ENCODE measurements at places on chromosomes 1 and 21. TPM values are rescaled to one million over a fixed set of nuclear protein-coding genes. Genes with fewer than 3 reads are reported as not detected.

The ASTN1 gene
- total RNA-seq = not detected

The ZNF683 gene
- total RNA-seq = not detected

The SLC9C2 gene
- total RNA-seq = not detected

The A3GALT2 gene
- not detected for total RNA-seq

The FAAH gene
- 5.9 TPM for total RNA-seq

The CLIC6 gene
- under 0.01 TPM for total RNA-seq

Measured in melanocyte of skin (primary cell).